ENCODE measurements at places on chromosomes 12 and 14.

GRCh38 chr12:27823038-27823437, 43.0 kb upstream of the MANSC4 start:
- no peak for DNase-seq

DNA sequence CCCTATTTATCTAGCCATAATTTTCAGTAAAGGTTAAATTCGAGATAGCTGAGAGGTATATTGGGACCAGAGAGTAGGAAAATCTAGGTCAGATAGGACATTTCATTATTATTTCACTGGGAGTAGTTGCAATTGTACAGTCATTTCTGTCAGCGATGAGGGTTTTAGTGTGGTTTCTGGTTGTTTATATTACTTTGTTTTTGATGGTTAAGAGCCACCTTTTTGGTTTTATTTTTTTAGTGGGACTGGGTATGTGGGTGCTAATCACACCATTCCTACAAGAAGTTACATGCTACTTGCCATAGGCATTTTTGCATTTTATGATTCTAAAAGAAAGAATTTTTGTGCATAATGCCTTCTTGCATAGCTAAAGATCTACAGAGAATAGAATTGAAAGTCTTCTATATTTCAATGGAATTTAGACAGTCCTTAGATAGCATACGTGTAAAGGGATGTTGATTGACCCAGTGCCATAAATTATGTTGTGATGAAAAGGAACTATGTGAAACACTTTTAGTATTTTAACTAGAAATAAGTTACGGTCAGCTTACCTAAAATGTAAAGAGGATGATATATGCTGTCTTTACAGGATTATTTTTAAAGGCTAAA, 85.2 kb downstream of the KTN1 start:
- no peak for DNase-seq

- DNase-seq, result no peak
Measured at GRCh38 chr14:76780875-76781647, 19.8 kb downstream of the VASH1 start.

DNA sequence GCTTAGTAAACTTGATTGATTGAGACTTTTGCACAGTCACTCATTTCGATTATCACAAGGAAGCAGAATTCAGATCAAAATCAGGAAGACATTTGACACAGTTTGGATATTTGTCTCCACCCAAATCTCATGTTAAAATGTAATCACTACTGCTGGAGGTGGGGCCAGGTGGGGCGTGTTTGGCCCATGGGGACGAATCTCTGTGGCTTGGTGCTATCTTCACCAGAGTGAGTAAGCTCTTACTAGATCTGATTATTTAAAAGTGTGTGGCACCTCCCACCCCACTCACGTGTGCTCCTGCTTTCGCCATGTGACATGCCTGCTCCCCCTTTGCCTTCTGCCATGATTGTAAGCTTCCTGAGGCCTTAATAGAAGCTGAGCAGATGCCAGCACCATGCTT, 291.4 kb downstream of the PCNX1 start:
- DNase-seq, result no peak

- DNase-seq, result no peak
Measured at GRCh38 chr12:103197725-103198388, 240.4 kb downstream of the ASCL1 start.

DNA sequence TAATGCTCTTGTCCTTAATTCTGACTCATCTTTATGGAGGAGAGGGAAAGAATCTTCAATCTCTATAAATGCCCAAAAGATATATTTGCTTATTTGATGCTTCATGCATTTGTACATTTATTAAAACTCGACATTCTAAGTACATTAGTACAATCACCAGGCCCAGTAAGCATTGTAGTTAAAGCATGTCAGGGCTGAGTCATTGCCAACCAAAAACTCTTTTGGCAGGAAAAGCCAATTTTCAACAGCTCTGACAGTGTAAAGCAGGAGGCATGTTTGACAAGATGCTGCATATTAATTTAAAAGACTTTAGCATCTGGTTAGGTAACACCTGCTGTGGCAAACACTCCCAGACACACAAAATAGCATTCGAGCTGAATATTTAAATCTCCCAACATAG, 290.9 kb downstream of the PPFIA2 start:
- DNase-seq, result no peak

DNA sequence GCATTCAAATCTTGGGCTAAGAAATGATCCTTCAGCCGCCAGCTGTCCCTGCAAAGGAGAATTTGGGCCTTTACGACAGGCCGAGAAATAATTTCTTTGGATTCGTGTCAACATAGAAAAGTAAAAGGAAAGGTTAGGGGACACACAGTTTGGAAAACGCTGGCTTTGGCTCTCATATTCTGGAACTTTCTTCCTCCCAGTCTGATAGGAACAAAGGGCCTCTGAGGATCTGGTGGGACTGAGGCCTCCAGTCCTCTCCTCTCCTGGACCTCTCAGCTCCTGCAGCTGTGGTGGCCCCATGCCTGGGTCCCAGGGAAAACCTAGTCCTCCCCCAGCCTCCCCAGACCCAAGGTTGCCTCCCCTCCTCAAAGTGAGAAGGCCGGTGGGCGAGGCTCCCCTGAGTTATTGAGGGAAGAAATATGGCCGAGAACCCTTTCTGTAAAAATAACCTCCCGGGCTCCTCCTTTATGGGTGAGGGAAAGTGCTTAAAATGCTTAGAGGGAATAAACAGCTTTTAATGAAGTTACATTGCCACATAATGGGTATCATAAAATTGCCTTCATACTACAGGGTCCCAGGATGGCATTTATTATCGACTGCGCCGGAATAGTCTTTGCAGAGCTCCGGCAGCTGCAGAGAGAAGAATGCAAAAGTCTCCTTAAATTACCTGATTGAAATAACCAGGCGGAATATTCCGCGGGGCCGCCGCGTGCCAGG, 188.3 kb downstream of the PHETA1 start:
- DNase-seq, result no peak

- no peak for DNase-seq
Measured at GRCh38 chr14:70755655-70756054, 53.7 kb downstream of the MAP3K9 start.

- DNase-seq, result no peak
Measured at GRCh38 chr12:17640615-17641014, 449.4 kb downstream of the RERGL start.

GRCh38 chr12:13839365-13840336, 141.8 kb downstream of the GRIN2B start:
- no peak for DNase-seq

GRCh38 chr12:48451372-48451771, 21.0 kb upstream of the ANP32D start:
- DNase-seq, result no peak

DNA sequence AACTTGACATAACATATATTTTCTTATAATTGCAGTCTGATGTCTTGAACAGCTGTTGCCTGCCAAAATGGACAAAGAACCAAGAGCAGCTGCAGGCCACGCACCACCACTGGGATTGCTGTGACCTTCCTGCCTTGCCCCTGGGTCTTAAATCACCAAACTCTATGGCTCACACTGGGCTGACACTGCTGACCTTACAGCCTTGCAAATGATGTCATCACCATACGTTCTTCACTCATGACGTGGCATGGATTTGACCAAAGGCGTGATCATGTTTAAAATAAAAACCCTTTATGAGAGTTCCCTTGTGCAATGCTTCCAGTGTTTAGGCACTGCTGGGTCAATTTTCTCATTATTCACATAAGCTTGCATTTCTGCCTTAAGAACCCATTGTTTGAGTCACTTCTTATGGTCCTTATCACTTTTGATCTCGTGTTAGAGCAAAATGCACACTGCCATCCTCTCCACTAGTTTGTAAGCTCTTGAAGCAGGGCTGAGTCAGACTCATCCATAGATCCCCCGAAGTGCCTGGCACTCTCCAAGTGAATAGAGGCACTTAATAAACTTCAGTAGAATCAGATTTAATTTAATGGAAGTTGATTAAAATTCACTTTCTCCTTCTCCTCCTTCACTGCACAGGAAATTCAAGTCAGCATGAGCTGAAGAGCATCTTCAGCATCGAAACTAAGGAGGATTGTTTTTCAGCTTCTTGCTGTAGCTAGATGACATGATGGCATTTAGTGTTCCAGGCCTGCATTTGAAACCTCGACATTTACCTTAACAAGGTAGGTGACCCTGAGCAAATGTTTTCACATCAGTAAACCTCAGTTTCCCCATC, 132.4 kb upstream of the PZP start:
- DNase-seq, result no peak

DNA sequence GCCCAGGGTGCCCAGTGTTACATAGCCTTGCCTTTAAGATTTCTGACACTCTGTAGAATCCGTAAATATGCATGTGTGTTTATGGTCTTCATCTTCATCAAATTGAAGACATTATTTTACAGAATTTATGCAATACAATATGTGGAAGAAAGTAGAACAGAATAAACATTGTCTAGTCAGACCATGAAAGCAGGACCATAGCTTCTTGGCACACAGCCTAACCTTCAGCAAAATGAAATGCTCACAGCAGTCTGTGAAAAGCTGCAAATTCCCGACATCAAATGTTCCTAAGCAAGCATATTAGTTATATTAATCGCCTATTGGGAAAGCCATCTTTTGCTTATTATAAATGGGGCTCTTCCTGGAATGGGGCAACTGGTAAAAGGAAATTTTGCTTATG, 111.3 kb upstream of the GARIN2 start:
- DNase-seq, result no peak

GRCh38 chr12:13471471-13471870, 274.9 kb downstream of the EMP1 start:
- DNase-seq, result no peak

DNA sequence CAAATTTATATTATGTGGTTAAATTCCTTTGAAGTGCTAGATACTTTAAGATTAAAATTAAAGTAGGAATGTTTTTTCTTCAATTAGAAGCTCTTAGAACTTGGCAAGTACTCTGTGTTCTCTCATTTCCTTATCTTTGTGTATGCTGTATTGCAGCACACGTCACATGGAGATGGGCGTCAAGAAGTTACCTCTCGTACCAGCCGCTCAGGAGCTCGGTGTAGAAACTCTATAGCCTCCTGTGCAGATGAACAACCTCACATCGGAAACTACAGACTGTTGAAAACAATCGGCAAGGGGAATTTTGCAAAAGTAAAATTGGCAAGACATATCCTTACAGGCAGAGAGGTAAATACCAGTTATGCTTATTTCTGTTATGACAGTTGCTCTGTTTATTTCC, 19.7 kb downstream of the MARK3 start:
- no peak for DNase-seq

- no peak for DNase-seq
Measured at GRCh38 chr12:114425031-114425626, 19.2 kb upstream of the TBX5 start.

- no peak for DNase-seq
Measured at GRCh38 chr12:102496591-102496990, 16.2 kb upstream of the IGF1 start.

DNA sequence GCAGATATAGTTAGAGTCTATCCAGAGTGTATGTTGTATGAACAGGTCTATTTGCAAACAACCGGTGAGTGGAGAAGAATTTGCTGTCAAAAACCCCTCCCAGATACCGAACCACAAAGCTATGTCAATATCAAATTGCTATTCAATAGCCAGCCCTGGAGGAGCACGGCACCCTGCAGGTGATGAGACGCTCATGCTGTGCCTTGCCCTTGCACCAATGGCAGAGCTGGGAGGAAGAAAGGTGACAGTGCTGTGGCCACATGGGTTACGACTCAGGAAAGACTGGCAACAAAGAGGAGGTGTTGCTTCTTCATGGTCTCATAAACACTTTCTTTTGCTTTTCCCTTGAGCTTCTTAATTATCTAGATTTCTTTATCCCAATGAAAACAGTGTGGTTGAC, 55.7 kb downstream of the PAX9 start:
- DNase-seq, result no peak

- no peak for DNase-seq
Measured at GRCh38 chr14:62181591-62181990, 419.4 kb downstream of the SNAPC1 start.

DNA sequence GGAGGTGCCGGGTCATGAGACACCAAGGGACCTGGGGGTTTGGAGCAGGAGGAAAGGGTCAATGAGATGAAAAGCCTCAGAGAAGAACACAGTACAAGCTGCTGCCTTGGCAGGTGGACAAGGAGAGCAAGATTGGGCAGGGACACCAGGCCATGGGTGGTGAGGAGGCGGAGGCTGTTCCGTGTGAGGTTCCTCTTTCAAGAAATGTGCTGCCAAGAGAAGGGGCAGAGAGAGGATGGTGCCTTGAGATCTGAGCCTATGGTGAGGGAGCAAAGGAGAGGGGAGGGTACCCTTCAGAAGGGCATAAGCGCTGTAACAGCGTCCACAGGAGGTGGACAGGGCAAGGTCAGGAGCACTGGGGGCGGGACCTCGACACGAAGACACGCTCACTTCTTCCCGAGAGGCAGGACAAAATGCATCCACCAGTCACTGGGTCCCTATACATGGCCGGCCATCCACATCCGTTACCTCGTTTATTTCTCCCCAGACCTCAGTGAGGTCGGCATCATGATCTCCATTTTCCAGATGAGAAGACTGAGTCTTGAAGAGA, 100.2 kb downstream of the B4GALNT3 start:
- DNase-seq, result no peak

DNA sequence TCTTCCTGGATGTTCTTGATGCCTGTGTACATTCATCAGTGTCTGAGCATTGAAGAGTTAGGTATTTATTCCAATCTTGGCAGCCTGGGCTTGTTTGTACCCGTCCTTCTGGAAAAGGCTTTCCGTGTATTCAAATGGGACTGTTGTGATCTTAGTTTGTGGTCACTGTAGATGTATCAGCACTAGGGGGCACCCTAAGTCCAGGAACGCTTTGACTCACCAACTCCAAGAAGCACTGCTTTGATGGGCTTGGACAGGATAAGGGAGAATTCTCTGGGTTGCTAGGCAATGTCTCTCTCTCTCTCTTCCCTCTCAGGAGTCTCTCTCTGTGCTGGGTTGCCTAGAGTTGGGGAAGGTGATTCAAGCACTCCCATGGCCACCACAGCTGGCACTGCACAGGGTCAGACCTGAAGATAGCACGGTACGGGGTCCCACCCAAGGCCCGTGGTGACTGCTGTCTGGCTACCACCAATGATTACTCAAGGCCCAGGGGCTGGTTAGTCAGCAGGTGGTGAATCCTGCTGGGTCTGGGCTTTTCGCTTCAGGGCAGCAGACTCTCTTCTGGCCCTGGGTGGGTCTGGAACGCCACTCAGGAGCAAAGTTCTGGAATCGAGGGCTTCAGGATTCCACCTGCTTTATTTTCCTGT, 211.1 kb upstream of the RGS6 start:
- DNase-seq, result no peak

DNA sequence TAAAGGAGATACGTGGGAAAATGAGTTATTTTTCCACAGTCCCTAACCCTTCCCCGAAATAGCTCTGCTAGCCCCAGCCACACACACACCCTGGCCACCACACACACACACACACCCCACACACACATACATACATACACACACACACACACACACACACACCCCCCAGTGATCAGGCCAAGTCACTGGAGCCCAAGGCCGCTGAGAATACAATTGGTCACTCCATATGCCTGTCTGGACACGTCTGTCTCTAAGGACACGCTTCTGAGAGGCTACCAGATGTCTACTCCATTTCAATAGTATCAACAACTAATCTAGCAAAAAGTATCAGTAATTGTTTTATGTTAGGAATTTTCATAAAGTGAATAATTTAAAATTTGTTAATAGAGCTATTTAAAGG, 13.0 kb upstream of the DIABLO start:
- DNase-seq, result no peak
